NCI-H748 treated with DMSO at 0.1 percent for 48 hours (cell line): ENCODE measurements at places on chromosomes 12 and 14.
A peak's percentile ranks its signal among the peaks of the same experiment; 100 is the strongest.

- DNase-seq = no peak
These were observed 30.4 kb upstream of the KCNA5 start for GRCh38 chr12:5013266-5013730.

DNA sequence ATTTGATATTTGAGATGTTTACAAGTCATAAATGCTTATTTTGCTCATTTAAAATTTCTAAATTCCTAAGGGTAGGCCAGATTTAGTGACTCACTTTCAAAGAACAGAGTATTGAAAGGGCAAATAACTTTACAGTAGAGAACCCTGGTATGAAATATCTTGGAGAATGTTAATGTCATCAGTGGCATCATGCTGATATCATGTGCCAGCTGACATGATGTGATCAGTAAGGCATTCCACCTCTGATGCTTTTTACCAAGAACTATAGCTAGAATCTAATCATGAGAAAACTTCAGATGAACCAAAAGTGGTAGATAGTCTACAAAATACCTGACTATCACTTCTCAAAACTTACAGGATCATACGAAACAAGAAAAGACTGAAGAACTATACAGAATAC is 2.9 kb upstream of the FLRT2 start:
- no peak for DNase-seq

DNA sequence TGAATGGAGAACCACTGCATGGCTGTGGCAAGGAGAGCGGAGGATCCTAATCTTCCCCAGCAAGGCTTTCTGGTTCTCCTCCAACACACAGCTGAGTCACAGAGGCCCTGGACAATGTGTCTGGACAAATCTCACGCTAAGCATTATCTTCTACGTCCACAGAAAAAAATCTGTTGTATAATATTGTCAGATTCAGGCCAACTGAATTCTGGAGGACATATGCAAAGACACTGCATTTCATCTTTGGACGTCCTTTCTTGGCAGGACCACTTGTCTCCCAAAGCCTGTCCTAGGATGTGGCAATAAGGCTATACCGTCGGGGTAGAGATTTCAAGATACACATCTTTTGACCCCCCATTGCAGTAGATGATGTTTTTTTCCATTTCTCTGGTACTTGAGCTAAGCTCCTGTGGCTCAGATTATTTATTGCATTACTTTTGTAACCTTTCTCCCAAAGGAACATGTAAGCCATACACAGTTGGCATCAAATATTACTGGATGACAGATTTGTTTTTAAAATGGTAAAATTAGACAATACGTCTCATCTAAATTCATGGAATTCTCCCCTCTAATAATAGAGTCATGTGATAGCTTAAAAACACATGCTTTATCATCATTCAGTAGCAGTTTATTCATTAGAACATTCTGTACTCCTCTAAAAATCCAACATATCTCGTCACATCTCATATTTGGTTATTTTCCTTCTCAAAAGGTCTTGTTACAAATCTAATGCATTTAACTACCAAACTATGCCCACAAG is 19.4 kb downstream of the LMO3 start:
- DNase-seq = no peak

- DNase-seq = no peak
These were observed 3.4 kb downstream of the MARK3 start for GRCh38 chr14:103388664-103389063.

DNA sequence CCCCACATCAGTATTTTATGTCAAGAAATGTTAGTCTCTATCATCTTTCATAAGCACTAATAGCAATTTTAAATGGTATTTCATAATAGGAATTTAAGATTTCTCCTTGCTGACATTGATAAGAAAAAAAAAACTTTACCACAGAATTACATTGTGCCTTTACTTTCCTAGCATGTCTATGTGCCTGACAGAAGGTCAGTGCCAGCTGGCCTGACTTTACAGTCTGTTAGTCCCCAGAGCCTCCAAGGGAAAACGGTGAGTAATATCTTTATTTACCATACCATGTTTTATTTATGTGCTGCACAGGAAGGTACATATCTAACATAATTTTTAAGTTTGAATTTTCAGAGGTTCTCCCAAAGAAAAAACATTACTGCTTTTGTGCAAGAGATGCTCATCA is 152.0 kb upstream of the AEBP2 start:
- no peak for DNase-seq

DNA sequence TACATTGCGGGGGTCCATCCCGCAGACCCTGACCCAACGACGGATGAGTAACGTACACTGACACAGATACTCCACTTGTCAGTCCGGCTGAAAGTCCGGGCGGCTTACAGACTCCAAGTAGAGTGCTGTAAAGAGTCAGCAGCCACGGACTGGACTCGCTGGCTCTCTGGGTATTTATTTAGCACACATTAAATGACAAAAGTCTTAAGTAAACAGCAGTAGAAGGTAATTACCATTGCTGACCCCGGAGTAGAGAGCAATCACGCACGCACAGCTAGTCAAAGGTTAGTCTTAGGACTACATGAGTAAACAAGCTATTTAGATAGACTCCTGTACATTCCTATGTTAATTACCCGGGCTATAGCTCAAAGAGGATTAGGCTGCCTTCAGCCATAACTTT is 780.9 kb downstream of the RPS29 start:
- peak; percentile 14 for DNase-seq

- no peak for DNase-seq
These were observed 842 bp downstream of the OAS2 start for GRCh38 chr12:112979041-112979680.

- no peak for DNase-seq
These were observed 36.7 kb upstream of the GPATCH2L start for GRCh38 chr14:76115010-76115422.

- no peak for DNase-seq
These were observed 118.1 kb upstream of the SLCO1C1 start for GRCh38 chr12:20577054-20577453.

DNA sequence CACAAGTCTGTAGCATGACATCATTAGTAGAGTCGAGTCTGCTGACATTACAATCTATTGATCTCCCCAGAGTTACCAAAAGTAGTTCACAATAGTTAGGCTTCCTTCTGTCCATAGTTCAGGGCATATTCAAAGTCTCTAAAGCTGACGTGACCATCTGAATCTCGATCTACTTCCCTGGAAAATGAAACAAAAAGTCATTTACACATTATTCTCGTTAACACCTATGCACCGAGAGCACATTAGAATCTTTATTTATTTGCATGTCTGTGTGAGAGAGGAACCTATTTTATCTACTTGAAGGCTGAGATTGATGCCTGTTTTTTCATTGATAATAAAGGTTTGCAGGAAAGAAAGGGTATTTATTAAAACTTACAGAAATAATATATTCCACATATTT is 157.4 kb downstream of the EFCAB11 start:
- no peak for DNase-seq

- DNase-seq = no peak
These were observed 22.3 kb downstream of the MSRB3 start for GRCh38 chr12:65300679-65301349.

- no peak for DNase-seq
These were observed 700.4 kb upstream of the TBX3 start for GRCh38 chr12:115384391-115384790.

DNA sequence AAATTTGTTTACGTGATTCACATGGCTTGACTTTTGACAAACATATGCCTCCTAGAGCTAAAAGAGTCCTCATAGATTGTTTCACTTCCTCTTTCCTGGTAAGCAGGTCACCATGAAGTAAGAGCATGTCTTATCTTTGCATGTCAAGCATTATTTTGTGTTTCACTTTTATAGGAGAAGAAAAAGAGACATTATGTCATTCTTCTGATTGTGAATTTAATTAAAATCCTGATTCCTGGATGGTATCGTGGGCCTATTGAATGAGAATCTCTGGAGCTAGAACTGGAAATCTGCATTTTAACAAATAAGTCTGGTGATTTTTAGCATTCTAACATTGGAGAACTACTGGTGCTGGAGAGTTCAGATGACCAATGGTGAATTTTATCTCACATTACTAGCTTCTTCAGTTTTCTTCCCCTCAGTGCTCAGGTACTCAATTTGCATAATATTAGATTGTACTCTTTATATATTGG is 218.6 kb upstream of the ATP2B1 start:
- no peak for DNase-seq

- DNase-seq = no peak
These were observed 280.2 kb downstream of the PDZRN4 start for GRCh38 chr12:41468341-41468740.

DNA sequence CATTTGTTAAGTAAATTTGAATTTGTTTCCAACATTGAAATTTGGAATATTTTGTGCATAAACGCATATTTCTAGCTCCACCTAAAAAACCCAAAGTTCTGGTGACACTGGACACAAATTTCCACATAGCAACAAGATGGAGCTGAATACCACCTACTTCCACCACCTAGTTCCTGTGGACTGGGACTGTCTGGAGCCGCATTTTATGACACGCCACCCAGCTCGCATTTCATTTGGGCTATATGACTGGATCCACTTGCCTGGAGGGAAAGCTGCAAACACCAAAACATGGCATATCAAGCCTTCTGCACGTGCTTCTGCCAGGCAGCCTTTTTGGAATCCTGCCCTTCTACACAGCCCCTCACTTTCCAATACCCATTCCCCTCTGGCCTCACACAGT is 173.4 kb downstream of the KIF21A start:
- DNase-seq = no peak

GRCh38 chr12:4486049-4486699 is 40.6 kb upstream of the FGF6 start:
- DNase-seq = no peak
